Gastroesophageal sphincter (tissue), 4 donors: ENCODE measurements at places on chromosomes 6 and 20. TPM values are rescaled to one million over a fixed set of nuclear protein-coding genes. Genes with fewer than 3 reads are reported as not detected.

The CTNNBL1 gene
- total RNA-seq, result 44.9 TPM

The ESR1 gene
- 0.99 TPM for total RNA-seq

The EYS gene
- not detected for total RNA-seq

The RAET1E gene
- 0.69 TPM for total RNA-seq

GRCh38 chr6:37451441-37452193, 18.6 kb downstream of the CMTR1 start:
- no peak for ATAC-seq

- no peak for ATAC-seq
Observed at GRCh38 chr6:130223508-130223907, 757 bp upstream of the SAMD3 start.

DNA sequence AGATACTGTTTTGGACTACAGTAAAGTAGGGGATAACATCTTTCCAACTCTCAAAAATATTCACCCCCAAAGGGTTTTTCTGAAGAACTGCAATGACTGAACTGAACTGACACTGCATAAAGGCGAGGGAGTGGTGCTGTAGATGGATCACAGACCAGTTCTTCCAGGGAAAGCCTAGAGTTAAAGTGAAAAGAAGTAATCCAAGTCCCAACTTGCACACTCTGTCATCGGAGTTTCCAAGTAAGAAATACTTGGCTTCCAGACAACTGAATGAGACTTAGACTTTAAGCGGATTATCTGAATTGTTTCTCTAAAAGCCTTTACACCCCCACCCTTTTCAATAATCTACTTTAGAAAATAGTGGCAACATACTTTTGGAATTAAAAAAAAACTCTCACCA, 134.1 kb upstream of the PREP start:
- ATAC-seq, result no peak

DNA sequence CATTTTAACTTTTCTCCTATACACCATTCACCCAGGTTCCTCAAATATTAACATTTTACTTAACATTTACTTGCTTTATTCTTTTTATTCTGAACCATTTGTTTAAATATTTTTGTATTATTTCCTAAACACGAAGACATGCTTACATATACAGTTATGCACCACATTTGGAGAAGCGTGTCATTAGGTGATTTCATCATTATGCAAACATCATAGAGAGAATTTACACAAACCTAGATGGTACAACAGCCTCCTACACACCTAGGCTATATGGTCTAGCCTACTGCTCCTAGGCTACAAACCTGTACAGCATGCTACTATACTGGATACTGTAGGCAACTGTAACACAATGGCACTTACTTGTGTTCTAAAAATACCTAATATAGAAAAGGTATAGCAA, 6.6 kb downstream of the TDP2 start:
- no peak for ATAC-seq

DNA sequence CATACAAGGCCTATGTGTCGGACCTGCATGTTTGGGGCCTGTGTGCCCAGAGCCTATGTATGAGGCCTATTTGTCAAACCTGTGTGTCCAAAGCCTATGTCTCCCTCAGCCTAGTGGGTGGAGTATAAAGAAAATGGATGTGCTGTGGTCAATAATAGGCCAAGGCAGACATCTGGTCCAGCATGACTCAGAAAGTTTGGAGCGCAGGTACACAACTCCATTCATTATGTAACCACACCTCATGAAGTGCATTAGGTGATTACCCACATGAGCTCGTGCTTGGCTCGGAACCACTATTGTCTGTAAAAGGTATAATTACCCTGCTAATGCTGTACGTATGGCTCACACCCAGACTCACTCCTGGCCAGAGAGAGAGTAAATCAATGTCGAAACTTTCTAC, 302.4 kb upstream of the POU3F2 start:
- no peak for ATAC-seq

DNA sequence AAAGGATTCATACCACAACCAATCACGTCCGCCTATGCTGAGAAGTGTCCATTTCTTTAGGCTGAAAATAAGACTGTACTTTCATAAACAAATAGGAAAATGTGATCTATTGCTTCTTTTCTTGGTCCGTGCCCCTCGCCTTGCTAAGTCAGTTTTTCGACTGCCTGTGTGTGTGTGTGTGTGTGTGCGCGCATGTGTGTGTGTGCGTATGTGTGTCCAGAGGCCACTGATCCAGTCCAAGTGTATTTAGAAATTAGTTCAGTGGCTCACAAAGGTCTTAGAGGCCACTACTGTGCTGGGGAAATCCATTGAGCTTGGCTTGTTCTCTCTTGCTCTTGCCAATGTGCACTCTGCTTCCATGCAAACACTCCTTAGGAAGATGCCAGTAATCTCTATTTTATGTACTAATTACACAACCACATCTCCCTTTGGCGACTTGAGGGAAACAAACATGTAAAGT, 50.5 kb downstream of the SLC22A23 start:
- peak; percentile 58 for ATAC-seq
